ENCODE measurements at places on chromosomes 2 and 18.
A peak's percentile ranks its signal among the peaks of the same experiment; 100 is the strongest.

- ATAC-seq, result no peak
These were observed 128.7 kb downstream of the RNF144A start for GRCh38 chr2:7045601-7046590.

DNA sequence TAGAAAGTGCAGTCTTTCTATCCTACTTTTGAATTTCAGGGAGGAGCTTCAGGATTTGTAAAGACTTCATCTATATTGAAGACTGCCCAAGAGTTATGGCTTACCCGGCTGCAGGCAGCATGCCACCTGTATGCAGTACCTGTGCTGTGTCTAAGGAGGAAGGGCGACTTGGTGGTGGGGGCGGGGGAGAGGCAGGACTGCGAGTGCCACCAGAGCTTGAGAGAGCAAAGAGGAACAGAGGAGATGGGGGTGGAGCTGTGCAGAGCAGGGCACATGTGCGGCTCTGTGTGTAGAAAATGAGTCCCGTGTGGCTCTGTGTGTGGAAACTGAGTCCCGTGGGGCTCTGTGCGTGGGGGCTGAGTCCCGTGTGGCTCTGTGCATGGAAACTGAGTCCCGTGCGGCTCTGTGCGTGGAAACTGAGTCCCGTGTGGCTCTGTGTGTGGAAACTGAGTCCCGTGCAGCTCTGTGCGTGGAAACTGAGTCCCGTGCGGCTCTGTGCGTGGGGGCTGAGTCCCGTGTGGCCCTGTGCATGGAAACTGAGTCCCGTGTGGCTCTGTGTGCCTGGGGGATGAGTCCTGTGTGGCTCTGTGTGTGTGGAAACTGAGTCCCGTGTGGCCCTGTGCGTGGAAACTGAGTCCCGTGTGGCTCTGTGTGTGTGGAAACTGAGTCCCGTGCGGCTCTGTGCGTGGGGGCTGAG is 43.2 kb downstream of the LDLRAD4 start:
- ATAC-seq, result no peak

GRCh38 chr2:18889565-18890332 is 300.4 kb upstream of the NT5C1B start:
- ATAC-seq, result peak; percentile 38

DNA sequence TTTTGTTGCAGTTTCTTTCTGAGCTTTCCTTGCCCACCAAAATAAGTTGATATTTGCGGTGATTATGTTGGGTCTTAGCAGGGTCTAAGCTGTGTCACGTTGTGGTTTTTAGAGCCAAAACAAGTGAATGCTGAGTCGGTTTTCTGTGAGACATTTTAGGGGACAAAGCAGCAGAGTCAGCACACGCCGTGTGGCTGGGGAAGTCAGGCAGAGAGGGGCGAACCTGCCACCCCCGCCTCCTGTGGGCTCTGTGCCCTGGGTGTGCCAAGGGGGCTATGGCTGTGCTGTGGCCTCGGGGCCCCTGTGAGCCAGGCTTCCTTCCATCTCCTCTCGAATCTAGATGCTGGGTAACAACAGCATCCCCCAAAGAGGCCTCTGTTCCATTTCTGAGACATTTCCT is 30.8 kb upstream of the TMEM87B start:
- no peak for ATAC-seq

- ATAC-seq, result no peak
These were observed 81.9 kb downstream of the MEP1B start for GRCh38 chr18:32271672-32272208.

GRCh38 chr18:58378411-58379379 is 250.2 kb downstream of the ALPK2 start:
- ATAC-seq, result peak; percentile 22

- ATAC-seq, result no peak
These were observed 83.5 kb downstream of the DNMT3A start for GRCh38 chr2:25257931-25258846.

All from motor neuron (in vitro differentiated cells).